ENCODE measurements at places on chromosomes 2 and 18. TPM values are rescaled to one million over a fixed set of nuclear protein-coding genes. Genes with fewer than 3 reads are reported as not detected.

DNA sequence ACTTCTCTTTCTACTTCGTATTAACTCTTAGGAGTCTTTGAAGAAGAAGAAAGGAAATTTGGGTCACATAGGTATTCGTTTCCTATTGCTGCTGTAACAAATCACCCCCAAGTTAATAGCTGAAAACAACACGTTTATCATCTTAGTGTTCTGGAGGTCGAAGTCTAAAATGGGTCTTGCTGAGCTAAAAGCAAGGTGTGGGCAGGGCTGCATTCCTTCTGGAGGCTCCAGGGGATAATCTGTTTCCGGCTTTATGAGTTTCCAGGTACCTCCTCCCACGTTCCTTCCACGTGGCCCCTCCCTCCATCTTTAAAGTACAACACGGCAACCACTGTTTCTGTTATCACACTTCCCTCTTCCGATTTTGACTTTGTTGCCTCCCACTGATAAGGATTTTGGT, 233.5 kb upstream of the RBBP8 start:
- DNase-seq = no peak

DNA sequence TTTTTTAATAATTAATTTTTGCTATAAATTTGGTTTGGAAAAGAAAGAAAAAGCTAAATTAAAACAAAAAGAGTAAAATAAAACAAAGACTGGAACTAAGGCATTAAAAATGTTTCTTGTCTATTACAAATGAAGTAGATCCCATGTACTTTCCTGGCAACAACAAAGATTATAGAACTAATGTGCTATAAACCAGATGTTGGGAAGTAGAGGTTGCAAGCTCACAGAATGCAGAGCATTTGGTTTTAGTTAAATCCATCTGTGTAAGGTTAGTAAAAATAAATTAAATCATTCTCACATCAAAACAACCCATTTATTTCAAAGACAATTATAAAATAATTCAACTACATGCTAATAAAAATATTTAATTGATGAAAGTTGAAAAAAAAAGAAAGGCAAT, 157.2 kb upstream of the ZC3H15 start:
- DNase-seq = no peak

- peak; percentile 62 for DNase-seq
These were observed 371.8 kb upstream of the HS6ST1 start for GRCh38 chr2:128690431-128690830.

ZAP70 gene
- total RNA-seq = 6.4 TPM

DNA sequence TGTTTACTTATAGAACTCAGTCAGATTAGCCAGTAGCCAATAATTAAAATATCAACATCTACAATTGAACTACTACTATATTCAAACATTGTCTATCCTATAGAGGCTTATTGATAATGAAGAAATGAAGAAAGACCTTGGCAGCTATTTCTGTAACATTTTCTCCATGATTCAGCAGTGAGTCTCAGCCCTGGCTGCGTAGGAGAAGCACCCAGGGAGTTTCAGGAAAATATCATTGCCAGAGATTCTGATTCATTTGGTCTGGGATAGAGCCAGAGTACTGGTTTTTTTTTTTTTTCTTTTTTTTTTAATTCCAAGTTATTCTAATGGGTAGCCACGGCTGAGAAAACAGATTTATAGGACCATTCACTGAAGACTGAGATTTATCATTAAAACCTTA, 404.8 kb downstream of the TXNL1 start:
- DNase-seq = peak; percentile 60

- DNase-seq = no peak
These were observed 145.6 kb downstream of the ANKRD44 start for GRCh38 chr2:197165020-197165419.

MBD5 gene
- total RNA-seq = 60.3 TPM

DNA sequence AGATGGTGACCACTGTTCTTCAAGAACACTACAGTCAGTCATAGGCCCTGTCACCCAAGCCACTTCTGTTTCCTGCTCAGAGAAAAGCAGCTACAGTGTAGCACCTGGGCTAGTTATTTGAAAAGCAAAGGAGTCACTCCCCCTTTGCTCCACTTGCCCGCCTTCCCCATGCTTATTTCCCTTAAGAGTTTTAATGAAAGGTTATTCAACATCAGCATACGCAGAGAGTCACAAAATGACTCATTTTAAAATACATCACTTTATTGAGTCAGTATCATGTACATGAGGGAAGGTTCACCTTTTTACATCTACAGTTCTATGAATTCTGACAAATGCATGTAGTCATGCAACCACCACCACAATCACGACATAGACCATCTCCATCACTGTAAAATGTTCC, 71.3 kb downstream of the TNFRSF11A start:
- DNase-seq = no peak

DNA sequence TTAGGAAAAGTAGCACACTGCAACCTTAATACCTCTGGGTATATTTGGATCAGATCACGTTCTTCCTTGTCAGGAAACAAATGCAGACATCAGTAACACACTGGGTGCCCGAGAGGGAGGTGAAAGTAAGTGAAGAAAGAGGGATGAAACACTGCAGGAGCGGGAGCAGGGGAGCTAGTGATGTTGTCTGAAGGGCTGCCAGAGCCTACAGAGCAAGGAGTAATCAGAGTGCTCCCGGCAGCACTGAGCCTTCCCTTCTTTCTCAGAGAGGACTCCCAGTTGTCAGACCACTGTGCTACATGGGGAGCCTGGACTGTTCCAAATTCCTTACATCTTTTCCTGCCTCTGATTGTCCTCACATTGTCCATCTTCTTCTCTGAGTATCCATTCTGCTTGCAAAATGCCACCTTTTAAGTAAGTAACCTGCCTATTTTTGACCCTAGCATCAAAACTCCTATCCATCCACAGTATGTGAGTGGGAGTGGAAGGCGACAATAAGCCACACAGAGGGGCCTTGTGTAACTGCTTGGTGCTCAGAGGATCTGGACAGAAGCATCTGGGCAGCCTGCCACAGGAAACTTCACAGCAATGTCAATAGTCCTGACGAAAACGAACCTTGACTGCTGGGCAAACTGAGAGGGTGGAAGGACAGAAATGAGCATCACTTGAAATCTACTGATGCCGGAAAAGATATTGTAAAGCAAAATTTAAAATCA, 10.8 kb upstream of the NAB1 start:
- DNase-seq = peak; percentile 86

- no peak for DNase-seq
These were observed 65.1 kb upstream of the CTLA4 start for GRCh38 chr2:203802342-203803052.

- no peak for DNase-seq
These were observed 19.0 kb downstream of the PASK start for GRCh38 chr2:241130316-241130715.

GRCh38 chr2:28173377-28173776, 219.3 kb upstream of the FOSL2 start:
- no peak for DNase-seq

- no peak for DNase-seq
These were observed 39.3 kb downstream of the RAB10 start for GRCh38 chr2:26072925-26073768.

KCNF1 gene
- total RNA-seq = 0.19 TPM

ZNF2 gene
- 7.9 TPM for total RNA-seq

DNA sequence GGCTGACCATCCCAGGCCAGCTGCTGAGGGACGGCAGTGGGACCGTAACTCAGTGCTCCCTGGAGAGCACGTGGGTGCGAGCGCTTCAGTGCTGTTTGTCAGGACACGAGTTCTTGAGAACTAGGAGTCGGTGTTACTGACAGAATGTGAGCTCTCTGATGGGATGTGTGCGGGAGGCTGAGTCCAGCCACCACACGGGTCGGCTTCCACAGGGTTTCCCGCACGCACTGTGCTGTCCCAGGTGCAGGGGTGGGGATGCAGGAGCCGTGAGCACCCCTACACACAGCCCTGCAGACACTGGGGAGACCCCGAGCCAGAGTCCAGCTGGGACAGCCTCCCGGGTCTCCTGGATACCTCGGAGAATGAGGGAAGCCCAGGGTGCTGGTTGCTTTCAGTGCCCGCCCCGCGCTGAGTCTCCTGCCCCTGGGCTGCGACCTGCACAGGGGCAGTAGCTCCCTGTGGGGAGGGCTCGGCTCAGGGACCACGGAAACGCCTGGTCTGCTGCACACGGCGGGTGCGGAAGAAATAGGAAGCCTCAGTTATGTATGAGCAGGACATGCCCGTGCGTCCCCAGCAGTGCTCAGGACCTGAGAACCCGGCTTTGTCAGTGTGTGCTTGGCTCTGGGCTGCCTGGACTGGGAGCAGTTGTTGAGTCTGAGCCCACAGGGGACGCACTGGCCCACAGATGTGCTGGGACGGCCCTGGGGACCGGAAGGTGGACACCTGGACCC, 71.2 kb downstream of the KCNG2 start:
- DNase-seq = peak; percentile 10
